Left colon (tissue), 2 donors: ENCODE measurements at places on chromosomes 12 and 14. TPM values are rescaled to one million over a fixed set of nuclear protein-coding genes. Genes with fewer than 3 reads are reported as not detected.

GRCh38 chr12:122043476-122043875 lies 21.8 kb downstream of the BCL7A start:
- no peak for DNase-seq

GRCh38 chr12:102957339-102958050 lies at the start of gene ASCL1:
Gene ASCL1, plus strand, starts transcription at chr12:102957674. Its CDS starts 571 bp downstream, at chr12:102958245.
- DNase-seq: no peak

Gene RNU4-1
- 2,546 TPM for total RNA-seq

Gene LRRC43
- 0.24 TPM for total RNA-seq

DNA sequence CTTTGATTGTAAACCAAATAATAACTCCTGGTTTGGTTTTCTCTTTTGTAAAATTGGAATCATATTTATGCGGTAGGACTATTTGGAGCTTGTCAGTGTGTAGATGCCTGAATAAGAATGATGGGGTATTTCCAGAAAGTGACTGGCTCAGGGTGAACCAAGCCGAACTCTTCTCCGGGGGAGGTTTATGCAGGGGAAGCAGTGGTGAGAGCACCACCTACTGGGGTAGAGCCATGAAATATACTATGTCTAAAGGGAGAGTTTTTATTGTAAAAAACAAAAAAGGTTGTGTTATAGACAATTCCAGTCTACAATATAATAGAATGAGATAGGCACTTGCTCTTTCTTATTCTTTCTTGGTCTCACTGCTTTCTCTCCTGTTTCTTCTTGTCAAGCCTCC lies 222.9 kb upstream of the SLC16A7 start:
- no peak for DNase-seq

Gene SLC25A47
- total RNA-seq: 0.28 TPM

GRCh38 chr14:65156568-65157366 lies 54.5 kb upstream of the MAX start:
- peak; percentile 26 for DNase-seq

DNA sequence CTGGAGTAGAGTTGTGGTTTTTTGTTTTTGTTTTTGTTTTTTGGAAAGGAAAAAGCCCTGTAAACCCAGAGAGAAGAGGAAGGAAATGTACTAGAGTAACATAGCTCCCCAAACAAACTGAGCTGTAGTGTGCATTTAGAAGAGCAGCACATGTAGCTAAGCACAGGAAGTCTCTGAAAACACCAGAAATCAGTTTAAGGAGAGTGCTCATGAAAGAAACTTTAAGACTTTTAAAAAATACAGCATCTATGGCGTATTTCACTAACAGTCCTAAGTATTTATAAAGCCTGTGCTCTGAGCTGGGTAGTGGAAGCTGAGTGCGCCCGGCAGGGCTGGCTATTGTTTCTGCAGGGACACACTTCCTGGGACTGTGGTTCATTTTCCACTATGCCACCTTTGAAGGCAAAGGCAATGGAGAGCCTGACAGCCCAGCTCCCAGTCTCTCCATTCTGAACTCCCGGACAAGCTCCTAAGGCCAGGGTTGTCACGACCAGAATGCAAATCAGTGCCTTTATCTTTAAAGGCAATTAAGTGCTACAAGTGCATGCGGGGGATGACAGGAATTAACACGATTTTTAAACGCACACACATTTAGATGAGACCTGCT lies 45.4 kb downstream of the NIN start:
- no peak for DNase-seq

- no peak for DNase-seq
Measured at GRCh38 chr12:51890133-51890464, 2.2 kb downstream of the ANKRD33 start.

Gene CMTM5
- 1.6 TPM for total RNA-seq

DNA sequence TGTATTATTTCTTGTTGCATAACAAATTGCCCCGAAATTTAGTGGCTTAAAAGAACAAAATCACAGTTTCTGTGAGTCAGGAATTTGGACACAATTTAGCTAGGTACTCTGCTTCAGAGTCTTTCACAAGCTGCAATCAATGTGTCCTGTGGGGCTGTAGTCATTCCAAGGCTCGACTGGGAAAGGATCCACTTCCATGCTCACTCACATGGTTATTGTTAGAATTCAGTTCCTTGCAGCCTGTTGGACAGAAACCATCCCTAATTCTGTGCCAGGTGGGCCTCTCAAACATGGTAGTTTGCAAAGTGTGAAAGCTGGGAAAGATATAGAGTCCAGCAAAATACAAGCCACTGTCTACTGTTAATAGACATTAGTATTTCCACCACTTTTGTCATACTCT lies 59.7 kb upstream of the ARID2 start:
- DNase-seq: no peak

Gene TMBIM6
- total RNA-seq: 880 TPM

- DNase-seq: no peak
Measured at GRCh38 chr12:95739561-95740313, 50.8 kb downstream of the NTN4 start.

DNA sequence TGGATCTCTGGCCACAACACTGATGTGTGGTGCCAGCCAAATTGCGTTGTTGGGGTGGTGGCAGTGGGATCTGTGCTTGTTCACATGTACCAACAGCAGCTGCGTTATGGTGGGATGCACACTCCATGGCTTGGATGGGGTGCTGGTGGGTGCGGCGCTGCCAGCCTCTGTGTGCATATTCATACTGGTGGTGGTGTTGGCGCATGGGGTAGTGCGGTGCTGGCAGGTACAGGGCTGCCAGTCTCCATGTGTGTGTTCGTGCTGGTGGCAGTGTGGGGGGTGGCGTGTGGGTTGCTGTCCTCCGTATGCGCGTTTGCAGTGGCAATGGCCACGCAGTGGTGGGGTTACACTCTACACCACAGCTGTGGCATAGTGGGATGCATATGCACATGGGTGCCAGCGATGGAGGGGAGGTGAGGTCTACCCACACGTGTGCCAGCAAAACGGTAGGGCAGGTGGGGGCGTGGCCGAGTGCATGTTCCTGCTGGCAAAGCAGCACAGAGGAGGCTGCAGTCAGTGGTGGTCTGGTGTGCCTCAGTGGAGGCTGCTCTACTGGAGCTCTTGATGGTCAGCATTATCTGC lies 26.5 kb downstream of the RAD51B start:
- no peak for DNase-seq

GRCh38 chr14:55254581-55254980 lies 16.6 kb upstream of the FBXO34 start:
- DNase-seq: no peak

Gene ALG10
- total RNA-seq: 5.4 TPM

DNA sequence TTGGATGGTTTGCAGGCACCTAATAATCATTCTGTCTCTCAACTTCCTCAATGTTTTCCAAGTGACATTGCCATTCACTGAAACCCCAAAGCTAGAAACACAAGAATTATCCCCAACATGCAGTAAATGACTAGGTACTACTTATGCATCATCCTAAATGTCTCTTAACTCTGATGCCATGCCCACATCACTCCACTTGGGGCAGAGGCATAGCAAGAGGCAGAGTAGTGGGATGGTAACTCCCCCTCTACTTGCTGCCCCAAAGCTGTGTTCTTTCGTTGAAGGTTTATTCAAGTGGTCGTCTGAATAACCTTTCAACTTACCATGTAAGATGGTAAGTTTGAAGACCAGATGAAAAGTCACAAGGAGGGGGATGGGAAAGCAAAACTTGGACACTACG lies 77.9 kb upstream of the SOX5 start:
- DNase-seq: no peak

Gene EIF2S3B
- total RNA-seq: 0.61 TPM

GRCh38 chr14:76810953-76811400 lies 1.7 kb downstream of the ANGEL1 start:
- DNase-seq: no peak

GRCh38 chr14:90643982-90644670 lies 172.1 kb downstream of the TTC7B start:
- DNase-seq: peak; percentile 57

- peak; percentile 34 for DNase-seq
Measured at GRCh38 chr12:109999983-110000505, 814 bp downstream of the ANKRD13A start.

Gene EIF2B1
- 43.4 TPM for total RNA-seq

DNA sequence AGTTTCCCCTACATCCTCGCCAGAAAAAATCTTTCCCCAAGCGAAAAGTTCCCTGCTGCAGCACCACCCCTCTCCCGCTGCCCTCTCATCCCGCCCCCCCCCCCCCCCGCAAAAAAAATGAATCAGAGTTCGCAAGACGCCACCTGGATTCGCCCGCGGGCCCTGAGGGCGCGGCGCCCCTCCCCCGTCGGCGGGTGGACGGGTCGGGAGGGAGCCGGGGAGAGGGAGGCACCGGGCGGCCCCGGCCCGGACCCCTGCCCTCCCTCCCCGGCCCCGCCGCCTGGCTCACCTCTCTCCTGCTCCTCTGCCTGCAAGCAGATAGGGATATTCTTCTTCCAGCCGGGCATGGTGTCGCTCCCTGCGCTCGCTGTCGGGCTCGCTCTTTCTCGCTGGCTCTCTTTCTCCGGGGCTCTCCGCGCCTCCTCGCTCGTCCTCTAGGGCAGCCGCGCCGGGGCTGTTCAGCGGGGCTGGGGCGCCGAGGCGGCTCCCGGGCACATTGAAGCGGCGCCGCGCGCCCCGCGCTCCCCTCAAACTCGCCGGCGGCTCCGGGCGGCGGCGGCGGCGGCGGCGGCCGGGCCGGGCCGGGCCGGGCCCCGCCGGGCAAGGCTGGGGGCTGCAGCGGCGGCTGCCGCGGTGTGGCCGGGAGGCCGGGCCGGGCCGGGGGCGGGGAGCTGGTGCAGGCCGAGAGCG lies 200.3 kb upstream of the CAND1 start:
- DNase-seq: peak; percentile 47

Gene NPFF
- total RNA-seq: not detected

- no peak for DNase-seq
Measured at GRCh38 chr12:68106160-68106559, 53.4 kb downstream of the IFNG start.
